ENCODE measurements at places on chromosomes 6 and 20.

DNA sequence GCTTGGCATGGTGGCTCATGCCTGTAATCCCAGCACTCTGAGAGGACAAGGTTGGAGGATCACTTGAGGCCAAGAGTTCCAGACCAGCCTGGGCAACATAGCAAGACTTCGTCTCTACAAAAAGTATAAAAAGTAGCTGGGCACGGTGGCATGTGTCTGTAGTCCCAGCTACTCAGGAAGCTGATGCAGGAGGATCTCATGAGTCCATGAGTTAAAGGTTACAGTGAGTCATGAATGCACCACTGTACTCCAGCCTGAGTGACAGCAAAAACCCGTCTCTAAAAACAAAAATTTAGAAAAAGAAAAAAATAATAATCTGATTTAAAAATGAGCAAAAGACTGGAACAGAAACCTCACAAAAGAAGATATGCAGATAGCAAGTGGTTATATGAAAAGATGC is 279.7 kb downstream of the RNGTT start:
- DNase-seq, result no peak

GRCh38 chr6:33073431-33073871 is at the start of gene HLA-DPA1:
Gene HLA-DPA1 (minus strand): TSS chr6:33073649.
- no peak for DNase-seq

- DNase-seq, result no peak
Measured at GRCh38 chr6:50681213-50681824, 32.0 kb upstream of the TFAP2D start.

DNA sequence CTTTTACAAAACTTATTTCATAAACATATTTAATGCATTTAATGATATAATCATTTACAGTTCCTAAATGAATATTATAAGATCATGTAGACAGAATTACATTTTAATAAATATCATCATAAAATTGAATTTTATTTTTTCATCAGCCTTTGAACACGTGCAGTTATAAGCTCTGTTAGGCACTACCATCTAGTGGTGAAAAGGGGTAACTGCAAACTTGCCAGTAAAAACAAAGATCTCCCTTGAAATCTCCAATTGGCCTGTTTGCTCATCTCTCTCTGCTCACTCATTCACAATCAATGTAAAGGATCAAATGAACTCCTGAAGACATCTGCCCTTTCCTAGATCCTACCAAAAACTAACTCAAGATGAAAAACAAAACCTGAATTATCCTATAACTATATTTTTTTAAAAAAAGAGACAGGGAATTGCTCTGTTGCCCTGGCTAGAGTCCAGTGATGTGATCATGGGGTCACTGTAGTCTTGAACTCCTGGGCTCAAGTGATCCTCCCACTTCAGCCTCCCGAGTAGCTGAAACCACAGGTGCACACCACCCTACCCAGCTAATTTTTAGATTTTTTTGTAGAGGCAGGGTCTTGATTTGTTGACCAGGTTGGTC is 31.7 kb downstream of the SAMHD1 start:
- DNase-seq, result no peak

DNA sequence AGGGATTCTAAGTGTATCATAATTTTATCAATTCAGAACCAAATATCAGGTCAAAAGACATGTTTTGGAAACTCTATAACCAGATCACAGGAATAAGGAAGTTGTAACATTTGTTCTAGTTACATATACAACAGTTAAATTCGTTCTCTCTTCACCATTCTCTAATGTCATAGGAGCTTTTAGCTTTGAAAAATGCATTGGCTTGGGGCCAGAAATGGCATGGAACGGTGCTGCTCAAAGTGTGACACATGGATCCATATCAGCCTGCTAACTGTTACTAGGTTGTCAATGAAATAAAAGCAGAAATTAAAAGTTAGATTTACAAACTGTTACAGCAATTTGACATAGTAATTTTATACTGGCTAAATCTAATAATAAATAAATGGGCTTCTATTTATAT is 120.3 kb downstream of the LCA5 start:
- no peak for DNase-seq

DNA sequence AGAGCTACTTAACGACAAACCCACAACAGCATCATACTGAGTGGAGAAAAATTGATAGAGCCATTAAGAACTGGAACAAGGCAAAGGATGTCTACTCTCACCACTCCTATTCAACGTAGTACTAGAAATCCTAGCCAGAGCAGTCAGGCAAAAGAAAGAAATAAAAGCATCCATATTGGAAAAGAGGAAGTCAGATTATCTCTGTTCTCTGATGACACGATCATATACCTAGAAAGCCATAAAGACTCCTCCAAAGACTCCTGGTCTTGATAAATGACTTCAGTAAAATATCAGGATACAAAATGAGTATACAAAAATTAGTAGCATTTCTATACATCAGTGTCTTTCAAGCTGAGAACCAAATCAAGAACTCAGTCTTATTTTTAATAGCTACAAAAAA is 17.0 kb upstream of the FHL5 start:
- no peak for DNase-seq

DNA sequence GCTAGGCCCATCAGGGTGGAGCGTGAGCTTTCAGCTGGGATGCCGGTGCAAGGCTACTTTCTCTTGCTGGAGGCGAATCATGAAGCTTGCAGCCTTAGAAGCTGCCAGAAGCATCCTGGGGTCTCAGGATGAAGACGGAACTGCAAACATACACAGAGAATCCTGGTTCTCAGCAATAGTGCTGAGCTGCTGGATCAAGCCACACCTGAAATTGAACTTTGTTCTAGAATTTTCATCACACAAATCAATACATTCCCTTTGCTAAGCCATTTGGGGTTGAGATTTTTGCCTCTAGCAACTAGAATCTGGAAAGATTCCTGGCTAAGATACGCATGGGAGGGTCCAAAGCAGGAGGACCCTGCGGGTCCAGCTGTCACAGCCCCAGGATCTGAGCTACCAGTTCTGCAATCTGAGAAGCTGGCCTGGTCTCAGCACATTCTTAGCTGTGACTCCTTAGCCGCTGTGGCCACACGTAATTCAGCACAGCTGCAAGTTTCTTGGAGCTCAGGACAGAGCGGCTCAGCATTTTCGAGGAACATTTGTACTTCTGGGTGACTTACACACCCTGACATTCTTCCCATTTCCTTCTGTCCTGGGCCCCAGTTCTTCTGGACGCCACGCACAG is 6.6 kb upstream of the ARFGAP1 start:
- DNase-seq, result no peak

GRCh38 chr20:2874456-2874855 is 1.2 kb downstream of the PTPRA start:
- no peak for DNase-seq

DNA sequence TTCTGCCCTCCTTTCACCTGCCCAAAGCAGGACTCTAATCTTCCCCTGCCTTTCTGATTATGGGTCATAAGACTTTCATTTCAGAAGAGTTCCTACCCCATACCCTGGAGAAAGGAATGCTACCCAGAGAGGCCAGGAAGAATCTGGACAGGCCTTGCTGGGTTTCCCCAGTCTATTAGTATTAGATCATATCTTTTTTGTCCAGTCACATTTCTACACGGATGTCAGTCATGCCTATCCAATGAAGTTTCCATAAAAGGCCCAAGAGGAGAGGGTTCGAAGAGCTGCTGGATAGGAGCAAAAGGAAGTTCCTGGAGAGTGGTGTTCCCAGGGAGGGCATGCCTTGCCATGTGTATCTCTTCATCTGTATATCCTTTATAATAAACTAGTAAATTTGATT is 3.2 kb downstream of the POLH start:
- DNase-seq, result no peak

DNA sequence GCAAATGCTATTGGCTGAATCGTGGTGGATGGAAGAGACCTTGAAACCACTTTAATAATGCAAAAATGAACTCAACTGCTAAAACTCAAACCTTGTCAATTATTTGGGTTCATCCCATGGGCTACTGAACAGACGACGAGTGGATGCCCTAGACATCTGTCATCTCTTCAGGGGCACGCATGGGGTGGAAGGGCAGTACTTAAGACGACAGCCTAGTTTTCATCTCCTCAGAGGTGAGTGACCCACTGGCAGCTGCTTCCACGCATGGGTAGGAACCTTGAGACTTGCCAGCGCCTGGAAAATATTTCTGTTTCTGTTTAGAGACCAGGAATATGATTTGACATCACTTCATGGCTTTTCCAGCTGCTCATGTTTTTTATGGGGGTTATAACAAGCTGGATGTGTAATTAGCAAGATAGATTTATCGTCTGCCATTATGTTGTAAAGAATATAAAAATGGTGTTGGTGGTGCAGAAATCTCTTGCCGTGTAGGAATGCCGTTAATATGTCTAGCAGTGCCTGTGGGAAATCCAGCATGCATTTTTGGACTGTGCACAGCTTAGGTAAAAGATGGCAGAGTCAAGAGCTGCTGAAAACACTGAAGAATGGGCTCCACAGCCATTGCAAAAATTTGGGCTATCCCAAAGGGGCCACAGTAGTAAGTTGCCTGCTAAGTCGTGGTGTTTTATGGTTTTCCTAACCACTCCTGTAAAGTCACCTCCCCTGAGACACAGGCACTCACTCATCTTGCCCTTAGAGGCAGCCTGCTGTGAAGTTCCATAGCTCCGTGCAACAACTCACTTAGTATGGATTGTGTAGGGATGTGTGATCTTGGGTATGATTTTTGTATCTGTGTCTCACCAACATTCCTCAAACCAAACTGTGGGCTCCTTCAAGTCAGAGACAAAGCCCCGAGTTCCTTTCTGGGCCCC is 203.3 kb downstream of the EYA2 start:
- no peak for DNase-seq

DNA sequence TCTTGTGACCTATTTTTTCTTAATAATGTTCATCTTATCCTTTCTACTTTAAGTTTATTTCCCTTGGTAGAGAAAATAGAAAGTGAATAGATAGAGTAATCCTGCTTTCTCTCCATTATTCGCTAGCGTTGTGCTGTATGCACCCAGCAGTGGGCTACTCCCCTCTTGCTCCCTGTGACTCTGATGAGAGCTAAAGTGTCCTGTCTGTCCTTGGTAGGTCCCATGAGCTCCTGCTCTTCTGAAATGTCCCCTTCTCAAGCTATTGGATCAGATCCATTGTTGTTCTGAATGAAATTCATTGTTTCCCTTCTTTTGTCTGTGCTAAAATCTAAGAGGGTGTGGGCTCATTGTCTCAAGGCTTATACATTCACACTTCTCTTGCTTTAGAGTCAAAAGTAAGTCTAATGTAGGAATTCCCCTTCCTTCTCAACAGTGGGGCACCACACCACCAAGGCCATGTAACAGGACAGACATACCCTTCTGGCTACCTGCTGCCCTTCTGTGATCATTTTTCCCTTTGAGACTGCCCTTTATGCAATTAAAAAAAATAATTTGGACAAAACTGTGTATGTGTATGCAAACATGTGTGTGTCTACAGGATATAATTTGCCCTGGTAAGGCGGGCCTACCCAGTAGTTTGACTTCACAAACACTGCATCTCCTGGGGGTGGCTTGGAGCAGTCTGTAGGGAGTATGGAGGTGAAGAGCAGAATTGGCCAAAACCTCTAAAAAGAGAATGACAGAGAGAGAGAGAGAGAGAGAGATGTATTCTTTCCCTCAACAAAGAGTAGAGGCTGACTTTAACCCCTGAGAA is 167.0 kb upstream of the MYLIP start:
- DNase-seq, result no peak

DNA sequence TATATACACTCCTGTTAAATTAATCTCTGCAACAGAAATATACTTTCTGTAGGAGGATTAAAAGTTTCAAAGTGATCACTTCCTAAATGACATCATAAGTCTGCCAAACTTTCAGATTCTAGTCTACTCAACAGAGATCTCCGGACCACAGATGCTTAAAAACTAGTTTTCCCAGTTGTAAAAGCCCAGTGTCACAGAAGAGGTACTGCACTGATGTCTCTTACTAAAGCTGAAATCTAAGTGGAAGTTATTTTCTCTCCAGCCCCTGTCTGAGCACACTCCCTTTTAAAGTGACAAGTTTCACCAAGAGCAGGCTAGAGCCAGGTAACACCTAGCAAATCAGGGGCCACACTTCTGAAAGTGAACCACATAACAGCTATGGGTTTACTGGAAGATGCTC is 71.6 kb upstream of the DST start:
- no peak for DNase-seq

GRCh38 chr6:167719920-167720319 is 106.8 kb upstream of the AFDN start:
- no peak for DNase-seq

- DNase-seq, result no peak
Measured at GRCh38 chr6:100464903-100465700, at the start of gene SIM1. Gene SIM1 (minus strand): TSS chr6:100464921. CDS start chr6:100463468, 1,453 bp downstream.

DNA sequence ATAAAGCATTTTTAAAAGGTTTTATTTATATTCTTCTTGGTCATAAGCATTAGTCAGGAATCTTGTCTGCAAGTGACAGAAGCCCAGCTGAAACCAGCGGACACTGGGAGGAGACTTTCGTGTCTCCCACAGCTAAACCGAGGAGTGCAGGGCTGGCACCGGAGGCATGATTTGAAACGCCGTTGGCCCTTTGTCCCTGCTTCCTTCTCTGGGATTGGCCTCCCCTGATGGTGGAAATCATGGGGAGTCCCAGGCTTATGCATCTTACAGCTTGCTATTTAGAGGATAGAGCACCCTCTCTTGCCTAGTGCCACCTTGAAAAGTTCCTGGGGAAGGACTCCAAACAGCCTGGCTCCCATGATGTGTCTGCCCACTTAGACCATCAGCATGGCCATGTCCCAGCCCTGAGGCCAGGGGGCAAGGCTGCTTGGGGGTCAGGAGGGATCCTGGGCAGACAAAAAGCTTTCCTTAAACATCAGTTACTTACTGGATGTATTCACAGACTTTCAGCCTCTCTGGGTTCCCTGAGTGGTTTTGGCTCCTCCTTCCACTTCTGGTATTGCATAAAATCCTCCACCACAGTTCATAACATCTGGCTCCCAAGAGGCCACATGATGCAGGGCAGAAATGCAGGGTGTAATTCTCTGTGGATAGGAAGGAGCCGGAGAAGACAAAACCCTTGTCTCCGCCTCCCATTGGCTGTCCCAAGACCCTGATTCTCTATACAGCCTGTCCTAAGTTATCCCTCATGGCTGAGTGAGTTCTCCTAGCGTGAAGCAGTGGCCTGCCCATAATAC is 49.3 kb upstream of the INSM1 start:
- DNase-seq, result no peak

GRCh38 chr6:5941188-5941587 is 65.5 kb downstream of the NRN1 start:
- no peak for DNase-seq

DNA sequence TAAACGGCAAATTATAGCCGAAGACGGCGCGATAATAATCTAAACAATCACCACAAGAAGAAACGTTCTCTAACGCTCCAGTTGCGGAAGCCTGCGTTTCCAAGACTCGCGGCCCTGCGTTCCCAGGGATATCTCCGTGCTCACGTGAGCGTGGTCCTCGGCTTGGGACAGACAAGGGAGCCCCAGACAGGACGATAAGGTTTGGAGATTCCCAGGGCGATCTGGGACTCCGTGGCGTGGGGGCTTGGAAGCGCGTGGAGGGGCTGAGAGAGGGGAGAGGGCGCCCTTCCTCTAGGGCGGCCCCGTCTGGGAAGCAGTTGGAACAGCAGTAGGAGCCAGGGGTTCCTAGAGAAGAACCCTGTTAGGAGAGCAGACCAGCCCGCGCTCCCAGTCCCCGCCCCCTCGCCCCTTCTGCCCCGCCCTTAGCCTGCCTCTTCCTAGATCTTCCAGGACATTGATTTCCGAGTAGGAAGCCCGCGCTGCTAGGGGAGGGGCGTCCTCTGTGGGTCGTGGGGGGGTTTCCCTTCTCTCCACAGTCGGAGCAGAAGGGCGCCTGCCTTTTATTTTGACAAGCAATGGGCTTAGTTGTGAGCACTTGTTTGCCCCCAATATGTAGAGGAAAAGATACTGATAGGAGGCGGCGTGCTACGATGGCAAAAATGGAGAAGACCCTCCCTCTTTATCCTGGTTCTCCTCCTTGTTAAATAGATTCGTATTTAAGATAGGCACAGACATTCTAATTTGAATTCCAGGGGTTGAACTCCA is 10.6 kb downstream of the NRN1 start:
- no peak for DNase-seq

Data from stimulated activated CD4-positive, alpha-beta T cell treated with anti-CD3 and anti-CD28 coated beads, Interleukin-15, amount 100 ng/mL, for 1 hour (primary cell).